ENCODE measurements at places on chromosomes 11 and 22.

DNA sequence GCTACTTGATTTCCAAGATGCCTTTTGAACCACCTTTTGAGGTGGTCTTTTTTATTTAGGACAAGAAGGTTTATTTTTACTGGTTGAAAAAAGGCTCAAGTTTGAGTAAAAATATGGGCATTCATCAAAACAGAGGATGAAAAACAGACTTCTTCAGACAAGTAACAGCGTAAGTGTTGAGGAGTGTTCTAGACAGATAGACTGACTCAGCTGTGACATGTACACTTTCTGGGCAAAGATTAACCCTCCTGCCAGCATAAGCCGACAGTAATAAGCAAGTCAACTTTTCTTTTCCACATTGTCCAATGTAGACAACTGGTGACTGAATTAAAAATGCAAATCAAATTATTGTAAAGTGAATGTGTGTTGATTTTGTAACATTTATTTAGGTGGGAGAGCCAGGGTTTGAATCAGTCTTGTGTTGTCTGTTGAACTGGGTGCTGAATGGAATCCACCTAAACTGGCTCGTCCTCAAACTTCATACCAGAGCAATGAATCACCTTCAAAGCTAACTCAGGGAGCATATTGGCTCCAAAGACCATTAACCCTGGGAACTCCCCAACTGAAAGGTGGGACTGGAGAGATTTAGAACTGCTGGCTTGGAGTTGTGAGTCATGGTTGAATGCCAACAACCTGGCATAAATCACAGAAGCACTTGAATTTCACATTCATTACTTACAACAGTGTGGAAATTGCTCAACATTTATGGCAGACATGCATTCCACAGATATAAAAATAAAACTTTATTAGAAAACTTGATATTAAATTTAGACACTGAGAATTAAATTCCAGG lies 377.0 kb downstream of the ETS1 start:
- no peak for DNase-seq

DNA sequence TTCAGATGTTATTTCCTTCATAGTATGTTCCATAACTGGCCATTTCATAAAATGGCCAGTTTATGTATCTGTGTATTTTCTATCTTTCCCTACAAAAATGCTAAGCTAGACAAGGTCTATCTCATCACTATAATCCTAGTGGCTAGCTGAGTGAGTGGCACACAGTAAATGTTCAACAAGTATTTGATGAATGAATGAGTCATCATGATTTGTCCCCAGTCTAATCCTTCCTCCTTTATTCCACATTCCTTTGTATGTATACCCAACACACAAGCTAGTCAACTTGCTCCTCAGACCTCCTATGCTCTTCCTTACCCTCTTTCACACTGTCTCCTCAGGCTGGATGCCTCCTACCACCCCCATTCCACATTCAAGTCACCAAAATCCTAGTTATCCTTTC lies 12.5 kb downstream of the APLNR start:
- DNase-seq, result no peak

DNA sequence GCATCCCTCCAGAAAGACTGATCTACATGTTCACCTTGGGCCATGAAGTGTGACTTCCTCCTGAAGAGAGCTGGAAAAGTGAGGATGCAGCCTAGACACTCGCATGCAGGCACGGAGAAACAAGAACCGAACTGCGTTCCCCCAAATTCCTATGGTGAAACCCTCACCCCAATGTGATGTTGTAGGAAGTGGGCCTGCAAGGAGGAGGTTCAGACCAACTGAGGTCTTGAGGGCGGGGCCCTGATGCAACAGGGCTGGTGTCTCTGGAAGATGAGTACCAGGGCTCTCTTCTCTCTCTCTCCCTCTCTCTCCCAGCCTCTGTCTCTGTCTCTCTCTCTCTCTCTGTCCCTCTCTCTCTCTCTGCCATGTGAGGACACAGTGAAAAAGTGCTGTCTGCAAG lies 501.1 kb downstream of the BRD1 start:
- no peak for DNase-seq

DNA sequence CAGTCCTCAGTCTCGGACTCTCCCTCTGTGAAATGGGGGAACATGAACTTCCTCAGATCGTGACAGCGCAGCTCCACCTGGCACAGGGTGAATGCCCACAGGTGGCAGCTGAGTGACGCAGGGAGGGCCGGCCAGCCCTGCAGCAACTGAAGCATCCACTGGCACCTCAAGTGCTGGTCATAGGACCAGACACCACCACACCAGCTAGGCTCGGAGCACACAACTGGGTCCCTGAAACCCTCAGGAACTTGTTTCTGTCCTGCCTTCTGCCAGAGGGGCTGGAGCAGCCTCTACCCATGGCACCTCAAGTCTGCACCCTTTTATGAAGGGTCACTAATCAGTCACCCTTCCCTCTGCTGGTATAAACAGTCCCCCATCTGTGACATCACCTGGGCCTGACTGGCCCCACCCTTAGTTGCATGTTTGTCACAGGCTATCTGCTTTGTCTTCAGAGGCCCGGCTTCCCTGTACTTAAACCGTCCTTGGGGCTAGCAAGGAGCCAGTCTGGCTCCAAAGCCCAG lies 7.4 kb upstream of the CDC42BPG start:
- no peak for DNase-seq

- DNase-seq, result no peak
These were observed 11.0 kb downstream of the GLB1L2 start for GRCh38 chr11:134342572-134343340.

- no peak for DNase-seq
These were observed 120.9 kb upstream of the MTNR1B start for GRCh38 chr11:92848578-92848977.

- DNase-seq, result no peak
These were observed 8.8 kb downstream of the RIC8A start for GRCh38 chr11:216081-216974.

DNA sequence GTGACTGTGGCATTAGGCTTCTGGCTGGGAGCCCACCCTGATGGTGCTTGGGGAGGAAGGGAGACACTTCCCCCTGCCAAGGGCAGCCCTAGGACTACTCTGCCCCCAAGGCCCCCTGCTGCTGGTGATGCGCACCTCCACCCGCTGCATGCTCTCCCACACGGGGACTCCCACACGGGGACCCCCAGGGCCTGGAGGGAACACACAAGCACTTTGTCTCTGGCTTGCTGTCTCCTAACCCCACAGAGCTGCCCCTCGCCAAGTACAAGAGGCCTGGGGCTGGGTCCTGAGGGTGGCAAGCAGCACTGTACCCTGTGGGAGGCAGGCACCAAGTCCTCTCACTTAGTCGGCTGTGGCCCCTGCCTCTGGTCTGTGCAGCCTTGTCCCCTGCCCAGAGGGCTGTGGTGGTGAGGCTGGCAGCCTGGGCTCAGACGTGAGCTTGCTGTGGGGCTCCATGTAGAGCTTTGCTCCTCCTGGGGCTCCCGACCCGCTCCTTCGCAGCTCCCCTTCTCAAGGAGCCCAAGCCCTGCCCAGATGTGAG lies 7.9 kb downstream of the LRRC75B start:
- no peak for DNase-seq

DNA sequence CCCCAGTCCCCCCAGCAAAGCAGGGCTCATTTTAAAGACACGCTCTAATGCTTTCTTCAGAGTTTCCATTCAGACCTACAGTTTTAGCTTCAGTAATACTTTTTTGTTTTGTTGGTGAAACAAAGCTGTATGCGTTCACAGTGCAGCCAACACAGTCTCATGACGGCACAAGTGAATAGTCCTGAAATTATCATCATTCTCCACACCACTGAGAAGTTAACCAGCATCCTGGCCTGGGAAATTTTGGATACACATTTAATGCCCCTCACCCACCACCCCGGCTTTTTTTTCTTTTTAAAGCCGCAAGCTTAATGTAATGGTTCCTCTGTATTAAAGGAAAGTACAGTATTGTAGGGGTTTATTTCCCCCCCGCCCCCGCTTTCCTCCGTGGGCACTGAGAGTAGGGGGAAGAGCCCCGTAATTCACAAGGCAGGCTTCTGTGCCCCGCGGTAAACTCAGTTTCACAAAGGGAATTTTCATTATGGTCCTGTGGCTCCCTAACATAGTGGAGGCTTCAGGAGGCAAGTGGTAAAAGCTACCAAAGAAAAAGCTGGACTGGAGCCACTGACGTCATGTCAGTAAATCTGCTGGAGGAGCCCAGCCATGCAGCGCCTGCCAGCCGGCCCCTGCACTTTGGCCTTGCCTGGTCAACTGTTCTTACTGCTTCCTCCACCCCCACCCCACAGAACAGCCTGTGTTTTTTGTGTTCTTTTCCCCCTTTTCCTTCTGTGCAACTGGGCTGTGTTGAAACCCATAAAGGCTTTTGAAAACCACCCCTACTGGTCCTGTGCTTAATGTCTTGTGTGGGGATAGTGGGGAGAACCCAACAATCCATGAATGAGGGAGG lies 18.2 kb downstream of the TEAD1 start:
- no peak for DNase-seq

- DNase-seq, result no peak
These were observed 37.6 kb downstream of the MS4A2 start for GRCh38 chr11:60125956-60126585.

GRCh38 chr11:29962243-29962642 lies 54.6 kb downstream of the KCNA4 start:
- DNase-seq, result no peak

GRCh38 chr22:33070600-33070999 lies 12.4 kb upstream of the SYN3 start:
- no peak for DNase-seq

- DNase-seq, result no peak
These were observed 19.4 kb downstream of the MRPL23 start for GRCh38 chr11:1966531-1966930.

DNA sequence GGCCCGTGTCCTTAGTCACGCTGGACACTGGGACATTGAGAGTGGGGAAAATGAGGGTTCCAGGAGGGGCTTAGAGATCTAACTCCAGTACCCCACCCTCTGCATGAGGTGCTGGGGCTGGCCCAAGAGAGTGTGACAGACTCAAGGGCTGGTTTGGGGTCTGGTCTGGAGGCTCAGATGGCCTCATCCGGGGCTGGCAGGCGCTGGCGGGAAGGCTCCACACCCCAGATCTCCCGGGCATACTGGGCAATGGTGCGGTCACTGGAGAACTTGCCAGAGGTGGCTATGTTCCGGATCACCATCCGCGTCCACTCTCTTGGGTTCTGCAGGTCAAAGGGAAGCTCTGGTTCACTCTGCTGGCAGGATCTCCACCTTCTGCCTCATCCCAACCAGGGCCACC lies 2.5 kb upstream of the RASGRP2 start:
- no peak for DNase-seq

DNA sequence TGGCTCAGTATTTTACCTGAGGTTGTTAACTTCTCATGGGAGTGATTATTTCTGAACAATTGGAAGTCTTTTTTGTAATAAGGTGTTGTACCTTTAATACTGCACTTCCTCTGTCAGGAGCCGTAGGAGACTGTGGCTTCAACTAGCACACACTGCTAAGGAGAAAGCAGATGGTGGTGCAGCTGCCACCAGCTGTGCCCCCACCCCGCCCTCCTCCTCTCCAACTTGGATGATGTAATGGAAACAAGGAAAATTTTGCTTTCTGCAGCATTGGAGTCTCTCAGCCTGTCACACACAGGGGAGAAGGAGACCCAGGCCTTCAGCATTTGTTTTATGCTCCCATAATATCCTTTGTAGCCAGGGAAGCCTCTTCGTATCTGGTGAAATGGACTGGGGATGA lies 91.2 kb downstream of the TEAD1 start:
- DNase-seq, result no peak

GRCh38 chr11:45234306-45235006 lies 51.7 kb downstream of the SYT13 start:
- DNase-seq, result no peak

- peak; percentile 32 for DNase-seq
These were observed at the start of gene UPK3A for GRCh38 chr22:45284705-45285262. TSS of gene UPK3A (plus strand) at chr22:45284949. CDS start at chr22:45285014, 65 bp downstream.

- no peak for DNase-seq
These were observed 57.7 kb downstream of the PDGFD start for GRCh38 chr11:104106136-104106754.

DNA sequence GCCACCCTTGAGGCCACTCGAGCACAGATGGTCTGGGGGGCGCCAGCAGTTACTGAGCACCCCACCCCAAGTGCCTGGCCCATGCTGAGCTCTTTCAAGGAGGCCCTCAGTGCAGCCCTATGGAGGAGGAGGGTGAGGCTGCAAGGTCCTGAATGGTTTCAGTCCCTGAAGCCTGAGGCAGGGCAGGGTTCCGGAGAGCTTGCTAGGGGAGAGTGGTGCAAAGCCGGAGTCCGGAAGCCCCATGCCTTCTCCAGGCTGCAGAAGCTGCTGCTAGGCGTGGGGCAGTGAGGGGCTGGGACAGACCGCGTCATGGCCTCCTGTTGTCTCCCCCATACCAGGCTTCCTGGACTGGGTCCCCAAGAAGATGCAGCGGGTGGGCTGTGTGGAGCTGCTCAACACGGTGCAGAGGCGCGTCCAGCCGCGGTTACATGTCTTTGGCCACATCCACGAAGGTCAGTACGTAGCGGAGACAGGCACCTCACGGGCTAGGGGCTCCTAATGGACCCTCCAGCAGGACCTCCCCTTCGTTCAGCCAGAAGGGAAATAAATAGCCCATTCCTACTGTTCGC lies 90.6 kb downstream of the MPPED1 start:
- DNase-seq, result no peak

DNA sequence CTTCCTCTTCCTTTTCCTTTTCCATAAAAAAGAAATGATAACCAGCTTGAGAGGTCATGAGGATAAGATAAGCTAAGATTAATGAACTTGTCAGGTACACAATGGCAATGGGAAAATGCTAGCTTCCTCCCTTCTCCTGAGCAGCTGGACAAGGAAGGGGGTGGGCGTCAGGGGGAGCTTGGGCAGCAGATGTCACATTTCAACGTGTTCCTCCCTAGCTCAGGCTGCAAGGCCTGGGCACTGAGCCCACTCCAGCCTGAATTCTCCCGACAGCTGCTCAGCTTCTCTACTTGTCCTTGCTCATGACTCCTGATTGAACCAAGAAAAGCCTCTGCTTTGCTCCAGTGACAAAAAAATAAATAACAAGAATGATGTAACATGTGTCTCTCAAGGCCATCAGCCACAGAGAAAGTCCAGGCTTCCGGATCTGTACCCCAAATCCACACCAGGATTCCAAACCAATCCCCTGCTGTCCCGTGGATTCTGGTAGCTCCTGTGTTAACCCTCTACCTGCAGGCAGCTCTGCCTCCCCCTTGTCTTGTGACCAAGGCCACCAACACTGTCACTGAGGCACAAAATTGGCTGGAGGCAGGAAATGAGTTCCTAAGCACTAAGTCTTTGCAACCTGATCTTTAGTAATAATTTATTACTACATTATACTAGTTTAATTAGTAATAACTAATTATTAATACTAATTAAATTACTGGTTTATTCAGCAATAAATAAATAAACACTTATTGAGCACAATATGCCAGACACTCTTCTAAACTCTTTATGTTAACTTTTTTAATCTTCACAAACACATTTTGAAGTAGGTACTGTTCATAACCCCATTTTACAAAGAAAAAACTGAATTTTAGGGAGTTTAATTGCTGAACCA lies 146.5 kb downstream of the CCDC34 start:
- no peak for DNase-seq

GRCh38 chr11:1776944-1777715 lies 13.4 kb upstream of the CTSD start:
- no peak for DNase-seq

- DNase-seq, result peak; percentile 11
These were observed 99.9 kb upstream of the FGF3 start for GRCh38 chr11:69918938-69919650.

Measured in activated CD8-positive, alpha-beta memory T cell treated with anti-CD3 and anti-CD28 coated beads for 4 hours (primary cell).